ENCODE measurements at places on chromosomes 11 and 22.

DNA sequence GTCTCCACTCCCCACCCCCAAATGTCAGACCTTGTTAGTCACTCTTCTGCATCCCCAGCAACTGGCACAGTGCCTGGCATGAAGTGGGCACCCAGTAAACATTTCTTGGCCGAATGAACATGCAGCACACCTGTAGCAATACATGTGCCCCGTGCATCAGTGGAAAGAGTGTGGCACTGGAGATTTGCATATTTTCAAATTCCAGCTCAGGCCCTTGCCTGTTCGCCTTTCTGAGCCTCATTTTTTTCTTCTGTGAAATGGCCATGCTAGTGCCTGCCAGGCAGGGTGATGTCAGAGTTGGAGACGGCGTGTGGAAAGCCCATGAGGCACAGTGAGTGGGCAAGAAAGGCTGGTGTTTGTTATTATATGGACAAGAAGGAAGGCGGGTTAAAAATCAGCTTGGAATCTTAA is 38.7 kb downstream of the CD82 start:
- DNase-seq, result no peak

- no peak for DNase-seq
Observed at GRCh38 chr22:35835267-35835997, 117.8 kb downstream of the APOL5 start.

DNA sequence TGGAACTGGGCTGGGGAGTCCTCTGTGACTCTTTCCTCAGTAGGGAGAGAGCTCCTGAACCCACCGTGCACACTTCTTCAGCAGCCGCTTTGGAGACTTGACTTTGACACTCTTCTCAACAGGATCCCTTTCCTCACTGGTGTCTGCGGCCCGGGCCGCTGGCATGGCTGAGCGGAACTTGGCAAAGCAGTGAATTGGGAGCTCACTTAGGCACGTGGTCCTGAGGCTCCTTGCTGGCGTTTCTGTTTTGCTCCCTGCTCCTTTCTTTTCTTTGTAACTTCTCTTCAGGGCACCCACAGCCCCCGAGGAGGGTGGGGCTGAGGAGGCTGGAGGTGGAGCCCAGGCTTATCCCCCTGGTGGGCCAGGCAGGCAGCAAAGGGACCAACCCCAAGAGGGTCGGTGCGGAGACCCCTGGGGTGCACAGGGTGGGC is 8.4 kb upstream of the KCNQ1OT1 start:
- no peak for DNase-seq

- DNase-seq, result no peak
Observed at GRCh38 chr11:48107188-48107704, 109.4 kb upstream of the OR4B1 start.

DNA sequence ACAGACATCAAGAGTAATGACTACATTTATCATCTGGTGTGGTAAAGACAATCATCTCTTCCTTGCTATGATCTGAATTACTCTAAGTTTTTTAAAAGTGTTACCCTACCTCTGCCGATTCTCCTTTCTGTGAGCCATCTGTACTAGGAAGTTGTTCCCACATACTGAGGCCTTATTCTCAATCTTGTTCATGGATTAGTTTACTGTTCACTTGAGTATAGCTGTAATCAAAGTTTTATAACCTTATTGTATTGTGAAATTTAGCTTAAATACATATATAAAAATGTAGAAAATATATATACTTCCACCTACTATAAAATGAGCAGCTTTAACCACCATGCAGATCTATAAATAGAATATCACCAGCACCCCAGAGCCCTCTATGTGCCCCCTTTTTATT is 2.4 kb upstream of the OR8D2 start:
- DNase-seq, result no peak

DNA sequence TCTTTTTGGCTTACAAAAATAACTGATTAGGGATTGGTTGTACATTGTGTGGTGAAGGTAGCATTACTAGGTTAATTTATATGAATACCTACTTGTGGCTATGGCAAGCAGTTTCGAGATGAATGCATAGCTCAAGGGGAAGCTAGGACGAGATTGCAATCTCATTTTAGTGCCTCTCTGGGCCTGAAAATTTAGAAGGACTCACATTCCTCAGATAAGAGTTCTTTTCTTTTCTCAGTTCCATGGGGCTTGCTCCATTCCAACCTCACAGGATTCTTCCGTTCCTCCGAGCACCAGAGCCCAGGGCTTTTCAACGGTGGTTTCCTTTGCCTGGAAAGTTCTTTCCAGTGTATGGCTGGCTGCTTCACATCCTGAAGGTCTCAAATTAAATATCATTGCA is 82.1 kb downstream of the CECR2 start:
- DNase-seq, result no peak

DNA sequence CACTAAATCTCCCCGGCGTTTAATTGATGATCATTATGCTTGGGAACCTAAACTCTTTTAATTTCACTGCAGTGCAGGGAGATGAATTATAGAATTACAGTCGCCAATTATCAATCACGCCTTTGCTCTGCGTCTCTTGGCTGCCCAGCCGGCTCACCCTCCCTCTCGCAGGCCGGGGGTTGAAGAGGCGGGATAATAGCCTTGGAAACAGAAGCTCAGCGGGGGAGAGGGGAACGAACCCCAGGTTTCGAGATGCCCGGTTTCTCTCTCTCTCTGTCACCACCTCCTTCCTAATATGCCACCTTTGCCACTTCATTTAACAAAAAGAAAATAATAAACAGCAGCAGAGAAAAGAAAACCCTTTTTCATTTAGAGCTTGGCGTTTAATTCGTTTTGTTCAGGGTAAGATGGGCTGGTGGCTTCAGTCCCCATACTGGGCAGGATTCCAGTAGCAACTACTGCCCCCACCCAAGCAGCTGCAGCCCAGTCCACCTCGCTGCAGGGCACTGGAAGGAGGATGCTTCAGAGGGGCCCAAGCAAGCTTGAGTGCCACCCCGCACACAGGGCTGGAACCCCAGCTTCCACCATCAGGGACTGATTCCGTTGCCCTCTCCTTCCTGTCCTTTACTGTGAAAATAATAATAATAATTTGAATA is 271.7 kb downstream of the BUD13 start:
- peak; percentile 92 for DNase-seq

DNA sequence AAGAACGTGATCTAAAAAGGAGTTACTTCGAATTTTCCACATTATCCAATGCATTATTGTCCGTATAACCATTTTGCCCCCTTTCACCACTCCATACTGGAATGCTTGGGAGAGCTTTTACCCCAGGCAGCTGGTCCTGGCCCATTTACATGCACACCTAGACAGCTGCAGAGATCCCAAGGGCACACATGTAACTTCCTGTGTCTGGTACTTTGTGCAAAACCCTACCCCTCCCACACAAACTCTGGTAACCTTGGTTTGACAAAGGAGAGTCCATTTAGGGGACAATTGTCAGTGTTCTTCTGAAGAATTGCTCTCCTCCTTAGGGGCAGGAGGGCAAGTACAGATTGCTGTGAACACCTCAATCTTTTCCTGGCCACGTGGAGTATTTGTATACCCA is 57.3 kb upstream of the SORL1 start:
- no peak for DNase-seq

- DNase-seq, result no peak
Observed at GRCh38 chr11:30009060-30009459, 7.8 kb downstream of the KCNA4 start.

Data from spinal cord (tissue), 10 donors.